Retina (tissue), 1 donor: ENCODE measurements at places on chromosomes 12 and 14.

DNA sequence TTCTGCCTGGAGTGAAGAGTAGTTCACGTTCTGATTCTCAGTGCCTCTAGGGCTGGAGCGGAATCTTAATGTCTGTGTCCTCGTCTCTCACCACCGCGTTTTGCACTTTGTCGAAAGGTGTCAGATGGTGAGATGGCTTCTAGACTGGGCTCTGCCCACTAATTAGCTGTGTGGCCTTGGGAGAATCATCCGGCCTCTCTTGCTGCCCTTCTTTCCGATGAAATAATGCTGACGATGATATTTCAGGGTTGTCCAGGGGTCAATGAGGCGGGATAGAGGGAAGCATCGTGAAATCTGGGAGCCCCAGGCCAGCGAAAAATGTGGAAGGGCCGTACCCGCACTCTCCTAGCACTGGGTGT lies 811 bp upstream of the GALNT16 start:
- no peak for DNase-seq

- DNase-seq = peak; percentile 86
These were observed 5.5 kb upstream of the GPR68 start for GRCh38 chr14:91249841-91250616.

DNA sequence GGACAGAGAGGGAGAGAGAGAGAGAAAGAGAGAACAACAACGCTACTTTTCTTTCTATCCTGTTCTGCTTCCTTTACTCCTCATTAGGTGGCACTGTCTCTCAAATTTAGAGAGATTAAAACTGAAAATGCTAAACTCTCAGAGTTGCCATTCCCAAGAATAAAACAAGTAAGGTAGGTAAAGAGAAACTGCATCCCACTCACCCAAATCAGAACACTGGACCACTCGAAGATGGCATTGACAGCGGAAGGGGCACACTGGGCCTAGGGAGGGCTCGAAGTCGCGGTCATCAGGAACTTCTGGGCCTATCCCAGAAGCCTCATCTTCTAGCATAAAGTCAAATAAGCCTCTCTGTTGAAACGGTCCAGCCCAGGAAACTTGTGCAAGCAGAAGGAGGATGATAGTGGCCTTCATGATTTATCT lies 4.5 kb downstream of the DCN start:
- DNase-seq = no peak

GRCh38 chr12:65924716-65925115 lies 100.4 kb downstream of the HMGA2 start:
- DNase-seq = no peak

GRCh38 chr12:108477055-108477880 lies 37.8 kb upstream of the FICD start:
- no peak for DNase-seq

GRCh38 chr14:69685218-69685616 lies 73.8 kb downstream of the SUSD6 start:
- no peak for DNase-seq

DNA sequence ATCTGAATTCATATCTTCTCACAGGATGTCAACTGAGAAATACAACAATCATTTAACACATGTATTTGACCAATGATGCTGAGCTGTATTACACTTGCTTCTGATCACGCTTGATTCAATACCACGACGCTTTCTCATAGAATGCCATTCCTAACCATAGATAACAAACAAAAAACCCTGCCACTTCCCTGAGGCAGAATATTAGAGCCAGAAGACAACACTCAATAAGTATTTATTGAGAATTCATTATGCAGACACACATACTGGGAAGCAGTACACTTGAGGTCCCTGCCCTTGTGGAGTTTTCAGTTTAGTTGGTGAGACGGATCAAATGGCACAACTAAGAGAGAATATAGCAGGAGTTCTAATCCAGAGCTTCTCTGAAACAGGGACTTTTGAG lies 32.4 kb downstream of the BLTP3B start:
- no peak for DNase-seq

DNA sequence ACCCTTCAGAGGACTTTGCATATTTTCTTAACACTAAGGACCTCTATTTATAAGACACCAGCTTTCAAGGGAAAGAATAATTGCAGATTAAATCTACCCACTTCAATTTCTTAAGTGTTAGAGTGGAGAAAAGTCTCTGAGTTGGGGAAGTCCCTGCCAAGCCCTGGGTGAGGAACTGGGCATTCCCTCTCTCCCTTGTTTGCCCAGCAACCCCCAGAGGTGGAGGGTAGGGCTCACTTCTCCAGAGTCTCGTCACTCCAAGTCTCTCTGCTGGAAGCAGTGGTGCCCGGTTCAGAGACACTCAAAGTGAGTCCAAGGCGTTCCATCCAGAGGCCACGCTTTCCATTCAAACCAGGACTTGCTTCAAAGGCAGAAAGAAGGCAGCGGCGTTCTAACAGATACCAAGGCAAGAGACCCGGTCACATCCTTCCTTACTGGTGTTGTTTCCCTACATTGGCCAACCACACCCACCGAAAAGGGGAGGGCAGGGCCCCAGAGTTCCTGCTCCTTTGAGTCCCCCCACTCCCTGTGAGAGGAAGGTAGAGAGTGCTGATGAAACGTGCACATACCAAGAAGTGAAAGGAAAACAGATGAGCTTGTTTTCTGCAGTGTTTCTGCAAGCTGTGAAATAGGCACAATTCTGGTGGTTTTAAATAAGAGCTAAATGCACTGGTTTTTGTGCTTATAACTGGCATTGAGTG lies 6.1 kb upstream of the BDKRB2 start:
- DNase-seq = no peak

DNA sequence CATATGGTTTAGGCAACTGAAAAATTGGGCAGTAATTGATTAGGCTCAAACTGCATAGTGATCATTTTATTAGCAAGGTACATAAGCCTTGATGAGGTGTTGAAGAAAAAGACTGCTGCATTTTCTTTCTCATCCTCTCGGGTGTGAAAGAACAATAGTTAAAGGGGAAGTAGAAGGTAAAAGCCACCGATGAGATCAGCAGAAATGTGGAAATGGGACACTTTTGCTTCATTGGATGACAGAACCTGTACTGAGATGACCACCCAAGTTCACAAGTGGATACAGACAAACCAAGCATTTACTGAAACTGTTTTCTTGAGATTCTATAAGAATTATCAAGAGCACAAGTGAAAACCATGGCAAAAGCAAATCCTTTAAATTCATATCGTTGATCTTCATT lies 184.0 kb downstream of the TMX1 start:
- DNase-seq = no peak

DNA sequence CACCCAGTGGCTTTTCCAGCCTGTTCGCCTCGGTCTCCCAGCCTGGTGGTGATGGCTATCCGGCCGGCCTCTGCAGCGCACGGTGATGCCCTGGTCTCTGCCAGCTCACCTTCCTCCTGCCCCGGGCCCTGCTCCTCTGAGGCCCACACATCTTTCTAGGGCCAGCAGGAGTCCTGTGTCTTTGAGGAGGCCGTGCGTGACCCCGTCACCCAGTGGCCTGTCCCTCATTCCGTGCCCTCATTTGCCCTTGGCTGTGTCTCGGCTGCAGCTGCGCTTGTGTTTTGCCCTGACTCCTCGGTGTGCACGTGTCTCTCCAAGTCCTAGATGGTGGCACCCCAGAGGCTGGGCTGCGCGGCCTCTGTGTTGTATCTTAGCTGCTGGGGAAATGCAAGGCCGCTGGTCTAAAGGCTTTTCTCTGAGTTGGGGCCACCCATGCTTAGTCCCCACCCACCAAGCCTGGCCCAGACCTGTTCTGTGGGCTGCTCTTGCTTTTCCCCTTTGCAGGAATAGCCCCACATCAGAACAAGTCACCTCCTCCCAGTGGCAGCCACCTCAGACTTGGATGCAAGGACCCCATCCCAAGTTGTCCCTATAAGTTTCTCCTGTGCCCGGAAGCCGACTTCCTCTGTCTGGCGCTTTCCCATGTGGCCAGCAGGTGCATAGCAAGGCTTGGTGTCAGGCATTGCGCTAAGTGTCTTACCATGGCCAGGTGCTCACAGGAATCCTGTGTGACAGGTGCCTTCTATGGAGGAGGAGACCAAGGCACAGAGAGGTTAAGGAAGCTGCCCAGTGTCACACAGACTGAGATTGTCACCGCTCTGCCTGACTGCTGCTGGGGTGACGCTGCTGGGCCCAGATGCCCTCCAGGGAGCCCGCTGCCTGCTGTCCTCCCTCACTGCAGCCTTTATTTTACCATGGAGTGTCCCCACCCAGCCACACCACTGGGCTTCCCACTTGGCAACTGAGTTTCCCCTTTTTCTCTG lies 64.5 kb downstream of the TSPAN9 start:
- DNase-seq = no peak

DNA sequence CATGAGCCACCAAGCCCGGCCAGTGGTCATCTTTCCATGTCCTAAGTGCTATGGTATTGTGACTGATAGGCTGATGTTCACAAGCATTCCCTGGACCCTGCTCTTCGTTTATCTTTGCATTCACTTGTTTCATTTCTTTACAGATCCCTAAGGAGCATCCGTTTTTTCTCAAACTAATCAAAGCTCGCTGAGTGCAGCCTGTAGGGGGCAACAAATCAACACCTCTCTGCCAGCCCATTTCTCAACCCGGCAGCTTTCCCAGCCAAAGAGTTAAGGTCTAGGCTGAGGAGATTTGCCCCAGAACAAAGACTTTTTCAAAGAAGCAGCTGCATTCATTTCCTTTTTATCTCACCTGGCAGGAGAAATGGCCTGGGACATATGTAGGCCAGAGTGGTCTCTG lies 12.1 kb downstream of the SIRT4 start:
- DNase-seq = no peak

- no peak for DNase-seq
These were observed 317.0 kb upstream of the TMTC1 start for GRCh38 chr12:30100741-30101140.

DNA sequence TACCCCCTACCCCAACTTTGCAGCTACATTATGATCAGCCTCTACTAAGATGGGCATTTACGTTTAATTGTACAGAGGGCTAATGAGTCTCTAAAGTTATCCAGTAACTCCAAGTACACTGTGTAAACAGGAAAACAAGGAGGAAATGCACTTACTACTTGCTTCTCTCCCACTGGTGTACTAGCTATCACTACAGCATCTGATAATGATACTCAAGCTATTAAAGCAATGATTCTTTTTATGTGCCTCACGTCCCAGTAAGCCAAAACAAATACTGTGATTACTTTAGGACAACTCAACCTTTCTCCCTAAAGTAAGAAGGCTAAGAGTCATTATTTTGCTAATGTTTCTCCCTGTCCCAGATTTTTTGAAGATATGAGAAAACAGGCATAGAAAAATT lies 128.6 kb upstream of the CCDC175 start:
- no peak for DNase-seq

DNA sequence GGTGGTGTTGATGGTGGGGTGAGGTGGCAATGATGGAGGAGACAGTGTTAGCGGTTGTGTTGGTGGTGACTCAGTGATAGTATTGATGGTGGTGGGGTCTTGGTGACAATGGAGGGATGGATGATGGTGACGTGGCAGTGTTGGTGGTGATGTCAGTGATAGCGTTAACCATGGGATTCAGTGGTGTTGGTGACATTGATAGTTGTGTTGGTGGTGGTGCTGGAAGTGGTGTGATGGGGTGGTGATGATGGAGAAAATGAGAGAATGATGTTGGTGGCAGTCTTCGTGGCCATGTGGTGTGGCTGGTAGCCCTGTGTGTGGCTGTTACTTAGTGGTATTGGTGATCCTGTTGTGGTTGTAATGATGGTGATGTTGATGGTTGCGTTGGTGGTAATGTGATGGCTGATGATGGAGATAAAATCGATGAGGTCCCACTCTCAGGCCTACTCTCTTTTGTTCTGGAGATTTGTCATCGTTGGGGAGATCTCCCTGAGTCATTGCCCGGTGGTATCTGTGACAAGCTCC lies 2.6 kb downstream of the DTX1 start:
- no peak for DNase-seq

DNA sequence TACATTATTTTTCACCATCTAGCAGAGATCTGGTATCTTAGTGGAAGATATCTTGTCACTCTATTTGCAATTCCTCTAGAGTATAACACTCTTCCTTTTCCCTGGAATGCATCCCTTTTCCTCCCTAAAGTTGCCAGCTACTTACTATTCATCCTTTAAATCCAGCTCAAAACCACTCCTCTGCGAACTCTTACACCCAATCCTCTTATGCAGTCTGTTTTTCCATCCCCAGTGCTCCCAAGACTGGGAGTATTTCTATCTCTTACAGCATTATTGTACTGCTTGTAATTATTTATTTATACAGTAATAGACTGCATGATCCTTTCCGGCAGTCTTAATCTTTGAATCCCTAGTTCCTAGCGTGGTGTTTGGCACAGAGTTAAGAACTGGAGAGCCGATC lies 2.9 kb upstream of the SRGAP1 start:
- no peak for DNase-seq

GRCh38 chr12:107749083-107749482 lies 11.9 kb downstream of the PRDM4 start:
- DNase-seq = no peak

DNA sequence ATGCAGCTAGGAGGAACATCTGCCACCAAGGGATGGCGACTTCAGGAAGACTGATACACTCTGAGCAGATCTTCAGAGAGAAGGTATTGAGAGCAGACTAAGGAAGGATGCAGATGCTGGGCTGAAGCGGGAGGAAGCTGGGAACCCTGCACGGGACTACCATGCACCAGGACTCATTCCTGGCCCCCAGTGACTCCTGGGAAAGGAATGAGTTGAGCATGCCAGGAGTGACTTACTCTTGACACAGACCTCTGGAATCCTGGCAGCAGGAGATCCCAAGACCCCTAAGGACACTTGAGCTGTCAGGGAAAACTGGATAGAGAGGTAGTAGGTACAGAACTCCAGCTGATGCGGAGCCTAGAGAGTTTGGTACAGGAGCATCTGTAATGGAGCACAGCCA lies 336.1 kb downstream of the RPS29 start:
- no peak for DNase-seq

GRCh38 chr12:96400631-96401075 lies 414 bp upstream of the CDK17 start:
- peak; percentile 80 for DNase-seq

DNA sequence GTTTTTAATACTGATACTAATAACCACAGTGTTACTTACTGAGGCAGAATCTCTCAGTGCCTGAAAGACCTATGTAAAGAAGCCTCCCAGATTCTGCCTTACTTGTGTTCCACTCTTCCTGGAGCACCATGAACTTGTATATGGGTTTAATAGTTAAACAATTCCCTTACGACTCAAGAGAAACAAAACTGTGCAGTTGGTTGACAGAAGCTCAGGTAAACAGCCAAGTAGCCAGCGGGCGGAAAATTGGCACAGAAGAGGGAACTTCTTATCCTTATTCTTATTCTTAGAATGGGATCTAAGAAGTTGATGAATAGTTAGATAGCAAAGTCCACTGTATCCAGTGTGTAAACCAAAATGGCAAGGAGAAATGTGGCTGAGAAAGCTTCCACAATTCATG lies 22.7 kb upstream of the MAGOHB start:
- no peak for DNase-seq

DNA sequence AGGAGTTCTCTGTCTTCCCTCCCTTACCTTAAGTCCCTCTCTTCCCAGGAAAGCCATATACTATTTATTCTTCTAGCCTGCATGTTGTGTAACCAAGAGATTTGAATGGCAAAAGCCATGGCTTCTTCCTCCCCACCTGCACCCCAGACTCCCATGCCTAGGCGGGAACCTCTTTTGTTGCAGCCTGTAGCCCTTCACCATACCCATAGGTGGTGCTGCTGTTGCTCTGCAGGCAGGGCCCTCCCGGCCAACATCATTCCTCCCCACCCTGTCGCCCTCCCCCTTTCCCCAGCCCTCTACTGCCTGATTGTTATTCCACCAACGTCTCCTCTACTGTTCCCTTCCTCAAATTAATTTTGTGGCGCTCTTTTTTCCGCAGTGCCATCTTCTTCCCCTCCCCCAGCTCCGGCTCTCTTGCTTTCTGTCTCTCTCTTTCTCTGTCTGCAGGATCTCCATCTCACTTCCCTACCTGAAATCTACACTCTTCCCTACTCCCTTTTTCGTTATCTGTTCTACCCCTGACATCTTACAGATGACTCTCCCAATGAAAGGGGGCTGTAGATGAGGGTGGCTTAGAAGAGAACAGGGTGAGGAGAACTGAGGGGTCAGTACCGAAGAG lies 13.8 kb downstream of the NGDN start:
- DNase-seq = peak; percentile 65
